Hypothalamus (tissue), 51 donors: ENCODE measurements at places on chromosomes 6 and 20.

GRCh38 chr6:147676495-147677199 lies 168.2 kb downstream of the SAMD5 start:
- DNase-seq, result no peak

DNA sequence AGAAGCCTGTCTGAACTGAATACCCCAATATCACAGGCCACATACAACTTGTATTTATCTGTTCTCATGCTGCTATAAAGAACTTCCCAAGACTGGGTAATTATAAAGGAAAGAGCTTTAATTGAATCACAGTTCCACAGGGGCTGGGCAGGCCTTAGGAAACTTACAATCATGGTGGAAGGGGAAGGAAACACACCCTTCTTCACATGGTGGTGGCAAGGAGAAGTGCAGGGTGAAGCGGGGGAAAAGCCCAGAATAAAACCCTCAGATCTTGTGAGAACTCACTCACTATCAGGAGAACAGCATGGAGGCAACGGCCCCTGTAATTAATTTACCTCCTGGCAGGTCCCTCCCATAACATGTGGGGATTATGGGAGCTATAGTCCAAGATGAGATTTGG lies 50.3 kb upstream of the FNDC1 start:
- no peak for DNase-seq

DNA sequence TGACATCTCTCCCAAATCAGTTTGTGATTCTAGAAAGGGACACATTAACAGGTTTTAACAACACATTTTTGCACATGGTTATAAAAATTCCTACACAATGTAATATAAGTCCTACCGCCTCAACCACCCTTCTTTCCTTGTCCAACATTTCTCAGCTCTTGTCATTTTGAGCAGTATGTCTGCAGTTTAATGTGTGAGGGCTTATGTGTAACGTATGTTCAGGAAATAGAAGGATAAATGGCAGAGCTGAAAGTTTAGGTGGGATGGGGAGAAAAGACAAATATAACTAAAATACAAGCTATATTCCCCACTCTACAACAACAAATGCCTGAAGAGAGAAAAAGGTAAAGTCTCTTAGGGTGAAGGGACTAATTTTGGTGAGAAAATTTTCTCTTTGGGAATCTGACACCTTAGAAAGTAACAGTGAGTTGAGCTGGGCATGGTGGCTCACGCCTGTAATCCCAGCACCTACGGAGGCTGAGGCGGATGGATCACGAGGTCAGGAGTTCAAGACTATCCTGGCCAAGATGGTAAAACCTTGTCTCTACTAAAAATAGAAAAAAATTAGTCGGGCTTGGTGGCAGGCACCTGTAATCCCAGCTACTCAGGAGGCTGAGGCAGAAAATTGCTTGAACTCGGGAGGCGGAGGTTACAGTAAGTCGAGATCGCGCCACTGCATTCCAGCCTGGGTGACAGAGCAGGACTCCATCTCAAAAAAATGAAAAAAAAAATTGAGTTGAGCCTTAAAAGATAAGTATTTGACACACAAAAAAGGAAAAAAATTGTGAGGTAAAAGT lies 5.1 kb downstream of the PNRC1 start:
- no peak for DNase-seq

- no peak for DNase-seq
These were observed 92.7 kb upstream of the LY86 start for GRCh38 chr6:6495851-6496250.

GRCh38 chr20:19096843-19097242 lies 115.6 kb upstream of the SLC24A3 start:
- DNase-seq, result no peak

GRCh38 chr20:37404461-37404890 lies 58.5 kb downstream of the SRC start:
- DNase-seq, result no peak

- no peak for DNase-seq
These were observed 59.9 kb downstream of the LAMA4 start for GRCh38 chr6:112194511-112194910.

DNA sequence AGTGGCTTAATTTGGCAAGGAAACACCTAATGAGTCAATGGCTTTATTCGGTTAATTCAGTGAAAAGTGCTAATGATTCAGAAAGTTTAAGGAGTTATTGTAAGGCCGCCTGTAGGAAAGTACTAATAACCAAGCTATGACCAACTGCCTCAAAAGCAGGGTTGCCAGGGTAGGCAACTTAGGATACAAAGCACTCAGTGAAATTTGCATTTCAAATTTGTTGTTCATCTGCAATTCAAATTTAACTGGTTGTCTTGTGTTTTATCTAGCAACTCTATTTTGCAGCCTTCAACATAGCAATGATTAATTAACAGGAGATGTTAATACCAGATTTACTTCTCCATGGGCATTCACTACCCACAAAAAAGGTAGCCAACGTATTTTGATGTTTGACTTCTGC lies 412.3 kb downstream of the PRKN start:
- DNase-seq, result no peak

GRCh38 chr6:156154896-156155295 lies 622.3 kb upstream of the ARID1B start:
- no peak for DNase-seq
